ENCODE measurements at places on chromosomes 2 and 18.

GRCh38 chr2:16656784-16657391 lies 8.7 kb downstream of the CYRIA start:
- no peak for DNase-seq

GRCh38 chr2:191701696-191702095 lies 23.8 kb downstream of the NABP1 start:
- no peak for DNase-seq

DNA sequence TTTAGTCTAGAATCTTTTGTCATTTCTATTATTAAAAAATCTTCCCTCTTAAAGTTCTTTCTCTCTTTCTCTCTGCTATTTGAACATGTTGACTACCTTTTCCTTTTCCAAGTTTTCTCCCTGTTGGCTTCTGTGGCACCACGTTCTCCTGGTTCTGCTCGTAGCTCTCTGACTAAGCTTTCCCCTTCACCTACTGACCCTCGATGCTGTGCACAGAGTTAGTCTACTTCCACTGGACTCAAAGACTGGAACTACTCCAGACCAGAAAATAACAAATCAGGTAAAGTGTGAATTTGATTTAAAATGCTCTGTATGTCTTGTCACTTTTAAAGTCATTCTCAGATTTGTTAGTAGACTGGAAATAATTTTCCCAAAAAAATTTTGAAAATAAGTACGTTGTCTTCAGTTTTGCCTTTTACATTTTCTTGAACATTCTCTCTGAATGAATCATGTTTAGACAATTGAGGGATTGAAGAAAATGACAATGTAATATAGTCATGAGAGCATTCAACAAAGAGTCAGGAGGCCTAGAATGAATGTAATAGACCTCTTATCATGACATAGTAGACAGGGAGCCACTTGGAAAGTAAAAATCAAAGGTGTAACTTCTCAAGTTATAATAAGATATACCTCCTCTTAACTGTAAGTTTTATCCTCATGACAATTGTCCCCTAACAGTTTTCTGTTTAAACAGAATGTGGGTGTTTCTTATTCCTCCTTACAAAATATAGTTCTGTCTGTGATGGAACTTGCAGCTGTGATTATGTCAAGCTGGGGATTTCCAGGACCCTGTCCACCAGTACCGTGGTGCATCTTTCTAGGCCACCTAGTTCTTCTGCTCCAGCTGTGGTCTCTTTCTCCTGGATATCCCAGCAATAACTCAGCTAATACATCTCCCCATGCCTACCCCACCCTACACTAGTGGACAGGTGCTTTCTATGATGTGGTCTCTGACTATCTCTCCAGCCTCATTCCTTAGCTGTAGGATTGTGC lies 25.5 kb downstream of the ITPRID2 start:
- no peak for DNase-seq

- no peak for DNase-seq
Measured at GRCh38 chr2:210862283-210863065, 306.1 kb downstream of the CPS1 start.

DNA sequence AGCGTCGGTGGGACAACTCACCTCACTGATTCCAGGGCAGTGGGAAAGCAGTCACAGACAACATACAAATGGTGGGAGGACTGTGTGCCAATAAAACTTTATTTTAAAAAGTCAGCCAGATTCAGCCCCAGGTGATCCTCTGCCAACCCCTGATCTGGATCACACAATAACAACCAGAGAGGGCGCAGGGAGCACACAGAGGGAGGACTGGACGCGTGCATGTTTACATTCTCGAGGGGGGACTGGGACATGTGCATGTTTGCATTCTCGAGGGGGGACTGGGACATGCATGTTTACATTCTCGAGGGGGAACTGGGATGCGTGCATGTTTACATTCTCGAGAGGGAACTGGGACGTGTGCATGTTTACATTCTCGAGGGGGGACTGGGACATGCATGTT lies 209.5 kb downstream of the NDUFA10 start:
- no peak for DNase-seq

DNA sequence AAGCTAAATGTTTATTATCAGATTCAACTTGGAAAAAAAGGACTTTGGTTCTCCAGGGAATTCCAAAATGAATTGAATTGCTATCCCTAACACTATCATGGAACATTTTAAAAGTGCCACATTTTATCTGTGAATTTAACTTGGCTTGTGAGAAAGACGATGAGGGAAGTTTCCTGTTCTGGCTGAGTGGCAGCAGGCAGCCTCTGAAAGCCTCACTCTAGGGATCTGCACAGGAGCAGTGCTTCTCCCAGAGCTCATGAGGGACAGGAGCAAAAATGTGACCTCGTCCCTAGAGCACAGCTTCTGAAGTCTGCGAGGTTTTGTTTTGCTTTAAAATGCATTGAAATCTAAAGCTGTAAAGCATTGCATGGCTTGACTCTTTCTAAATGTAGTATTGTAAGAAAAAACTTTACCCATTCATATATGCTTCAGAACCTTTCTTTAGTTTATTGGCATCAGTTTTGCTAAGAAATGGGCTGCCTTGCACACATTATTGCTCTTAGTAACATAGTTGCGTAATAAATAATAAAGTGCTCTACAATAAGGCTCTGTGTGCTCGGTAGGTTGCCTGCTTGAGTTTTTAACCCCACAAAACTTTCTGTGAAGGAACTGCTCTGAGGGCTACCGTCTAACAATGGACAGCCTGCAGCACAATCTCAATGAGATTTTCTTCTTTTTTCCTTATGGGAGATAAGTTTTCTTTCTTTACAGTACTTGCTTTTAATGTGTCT lies 136.2 kb upstream of the CDCA7 start:
- no peak for DNase-seq

GRCh38 chr2:134601264-134601663 lies 117.5 kb downstream of the TMEM163 start:
- DNase-seq = no peak

DNA sequence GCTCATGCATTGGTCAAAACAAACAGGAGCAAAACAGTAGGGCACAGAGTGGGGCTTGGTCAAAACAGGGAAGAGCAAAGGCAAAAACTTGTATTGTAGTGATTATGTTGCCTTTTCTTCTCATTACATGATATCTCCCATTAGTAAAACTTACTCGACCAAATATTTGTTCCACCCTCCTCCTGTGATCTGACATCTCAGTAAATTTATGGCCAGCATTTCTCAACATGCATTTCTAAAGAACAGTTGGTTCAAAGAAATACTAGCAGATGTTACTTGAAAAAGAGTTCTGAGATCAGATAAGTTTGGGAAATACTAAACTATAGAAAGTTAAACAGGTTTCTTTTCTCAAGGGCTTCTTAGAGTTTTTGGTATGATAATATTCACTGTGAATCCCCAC lies 423.1 kb downstream of the FIGN start:
- DNase-seq = peak; percentile 9

GRCh38 chr2:218257390-218257981 lies 3.3 kb upstream of the GPBAR1 start:
- no peak for DNase-seq

GRCh38 chr2:132374551-132374950 lies 42.1 kb upstream of the GPR39 start:
- no peak for DNase-seq

GRCh38 chr2:54228945-54229344 lies 27.1 kb downstream of the TSPYL6 start:
- DNase-seq = no peak

GRCh38 chr18:1053331-1054315 lies 149.0 kb downstream of the ADCYAP1 start:
- DNase-seq = no peak
